NCI-H1105 treated with DMSO at 0.1 percent for 48 hours (cell line): ENCODE measurements at places on chromosomes 16 and 17.

DNA sequence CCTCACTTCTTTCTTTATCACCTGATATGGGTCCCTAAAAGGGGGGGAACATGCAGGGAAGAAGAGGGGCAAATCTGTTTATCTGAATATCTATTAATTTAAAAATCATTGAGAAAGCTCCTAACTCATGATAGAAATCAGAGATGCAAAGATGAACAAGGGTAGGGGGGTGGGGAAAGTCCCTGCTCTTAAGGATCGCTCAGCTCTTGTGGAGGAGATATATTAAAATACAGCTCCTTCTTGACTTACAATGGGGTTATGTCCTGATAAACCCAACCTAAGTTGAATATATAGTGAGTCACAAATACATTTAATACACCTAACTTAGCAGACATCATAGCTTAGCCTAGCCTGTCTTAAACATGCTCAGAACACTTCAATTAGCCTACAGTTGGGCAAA lies 237.5 kb downstream of the MAF start:
- DNase-seq, result no peak

DNA sequence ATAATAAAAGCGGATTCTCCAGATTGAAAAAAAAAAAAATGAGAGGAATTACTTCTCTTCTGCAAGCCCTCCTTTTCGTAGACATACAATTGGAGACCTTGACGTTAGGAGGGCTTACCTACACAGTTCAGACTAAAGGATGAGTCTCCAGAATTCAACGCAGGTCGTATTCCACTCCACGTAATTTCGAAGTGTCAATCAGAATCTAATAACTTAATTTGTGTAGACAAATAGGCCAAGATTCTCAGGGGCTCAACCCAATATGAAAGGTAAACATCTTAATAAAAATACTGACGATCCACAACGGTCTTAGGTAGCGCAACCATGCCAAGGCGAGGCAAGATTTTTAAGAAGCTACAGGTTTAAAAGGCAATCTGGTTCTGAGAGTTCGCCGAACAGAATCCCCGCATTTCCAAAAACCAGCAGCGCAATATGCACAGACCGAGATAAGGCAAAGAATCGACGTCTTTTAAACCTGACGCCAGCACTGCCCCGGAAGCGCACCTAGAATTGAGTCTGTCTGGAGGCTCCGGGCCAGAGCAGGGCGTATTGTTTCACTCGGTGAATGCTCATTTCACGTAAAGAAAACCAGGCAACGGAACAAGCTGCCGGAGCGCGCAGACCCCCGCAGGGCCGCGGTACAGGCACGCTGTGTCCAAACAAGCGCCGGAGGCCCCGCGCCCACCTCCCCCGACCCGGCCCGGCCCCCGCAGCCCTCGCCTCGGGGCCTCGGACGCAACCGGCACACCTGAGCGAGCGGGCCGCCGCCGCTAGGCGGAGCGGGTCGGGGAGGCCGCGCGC lies 623 bp downstream of the MBTPS1 start:
- DNase-seq, result peak; percentile 11

GRCh38 chr16:11673091-11674000 lies 5.1 kb downstream of the SNN start:
- no peak for DNase-seq

- no peak for DNase-seq
Observed at GRCh38 chr17:7355573-7355972, 617 bp downstream of the TMEM95 start.

DNA sequence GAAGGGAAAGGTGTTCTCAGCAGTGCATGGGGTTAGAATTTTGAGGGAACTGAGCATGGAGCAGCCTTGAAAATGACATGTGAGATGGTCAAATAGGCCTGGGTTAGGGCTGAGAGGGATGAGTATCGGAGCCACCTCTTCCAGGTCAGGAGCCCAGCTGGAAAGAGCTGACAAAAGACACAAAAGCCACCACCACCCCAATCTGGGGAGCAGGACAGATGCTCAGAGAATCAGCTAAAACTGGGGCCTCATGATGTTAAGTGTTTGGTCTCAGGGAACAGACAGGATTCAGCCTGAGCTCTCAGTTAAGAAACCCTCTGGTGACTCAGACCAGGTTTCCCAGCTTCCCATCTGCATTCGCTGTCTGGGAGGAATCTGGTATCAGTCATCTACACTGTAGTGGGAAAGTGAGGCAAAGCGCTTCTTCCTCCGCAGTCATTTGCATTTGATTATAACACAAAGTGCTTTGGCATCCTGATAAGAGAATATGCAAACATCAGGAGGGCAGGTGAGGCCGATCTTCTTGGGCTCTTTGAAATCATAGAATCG lies 2.6 kb downstream of the WNT9B start:
- no peak for DNase-seq
